ENCODE measurements at places on chromosomes 5 and 9.

- peak; percentile 87 for DNase-seq
These were observed 15.8 kb upstream of the PSAT1 start for GRCh38 chr9:78280982-78281668.

- DNase-seq, result no peak
These were observed 176.9 kb downstream of the PALM2AKAP2 start for GRCh38 chr9:109956717-109957440.

DNA sequence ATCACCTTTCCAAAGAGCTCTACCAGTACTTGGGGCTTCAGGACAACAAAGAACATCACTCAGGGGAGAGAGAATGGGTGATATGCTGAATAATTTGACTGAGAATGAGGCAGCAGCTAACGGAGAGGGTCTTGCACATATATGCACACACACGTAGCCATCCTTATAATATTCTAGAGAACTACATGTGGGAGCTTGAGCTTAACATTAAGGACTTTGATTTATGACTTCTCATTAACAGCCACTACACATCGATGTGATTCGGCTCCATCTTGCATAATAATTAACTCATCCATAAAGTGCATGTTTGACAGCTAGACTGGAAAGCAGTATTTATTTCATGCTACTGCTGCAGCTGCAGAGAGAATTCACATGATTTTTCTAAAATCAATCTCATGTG, 163.4 kb downstream of the RAB3C start:
- DNase-seq, result no peak

GRCh38 chr5:150556859-150557508, 49.1 kb downstream of the NDST1 start:
- DNase-seq, result no peak

DNA sequence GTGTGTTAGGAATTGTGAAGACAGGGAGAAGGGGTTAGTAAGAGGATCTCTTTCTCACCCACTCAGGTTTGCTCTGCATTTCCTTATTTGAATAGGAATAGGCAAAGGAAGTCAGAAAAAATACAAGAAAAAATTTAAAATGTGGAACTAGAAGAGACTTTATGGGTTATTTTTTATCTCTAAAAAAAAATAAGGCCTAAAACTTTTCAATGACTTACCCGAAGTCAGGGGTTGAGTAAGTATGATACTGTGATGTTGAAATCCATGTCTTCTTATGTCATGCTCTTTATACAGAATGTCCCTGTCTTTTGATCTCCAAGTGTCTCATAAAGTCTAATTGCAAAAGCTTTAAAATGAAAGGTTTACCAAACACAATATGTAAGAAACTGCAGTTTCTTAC, 148.3 kb upstream of the PIK3R1 start:
- peak; percentile 17 for DNase-seq

DNA sequence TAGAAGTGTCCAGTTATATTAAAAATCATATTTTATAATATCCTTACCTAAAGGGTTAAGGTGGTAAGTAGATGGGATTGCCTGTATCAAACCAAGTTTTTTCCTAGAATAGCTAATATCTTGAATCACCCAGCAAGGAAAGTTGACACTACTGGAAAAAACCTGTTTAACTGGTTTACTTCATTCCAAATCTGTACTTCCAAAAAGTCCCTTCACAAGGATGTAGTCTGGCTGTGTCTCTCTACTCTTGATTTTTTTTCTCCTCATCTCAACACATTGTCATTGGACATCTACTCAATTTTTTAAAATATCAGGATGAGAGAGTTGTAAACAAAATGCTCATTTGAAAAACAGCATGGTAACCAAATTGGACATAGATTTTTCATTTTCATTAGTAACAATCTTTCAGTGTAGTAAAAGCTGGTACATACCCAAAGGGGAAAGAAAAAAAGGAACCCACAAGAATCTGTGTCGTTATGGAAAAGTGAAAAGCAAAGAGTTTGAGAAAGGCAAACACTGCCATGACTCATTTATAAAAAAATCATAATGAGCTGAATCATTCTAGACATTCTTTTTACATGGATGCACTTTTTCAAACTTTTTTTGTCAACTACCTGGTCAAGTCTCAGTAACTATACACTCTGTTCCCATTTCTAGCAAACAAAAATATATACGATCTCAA, 173.5 kb downstream of the GLIS3 start:
- DNase-seq, result peak; percentile 76

DNA sequence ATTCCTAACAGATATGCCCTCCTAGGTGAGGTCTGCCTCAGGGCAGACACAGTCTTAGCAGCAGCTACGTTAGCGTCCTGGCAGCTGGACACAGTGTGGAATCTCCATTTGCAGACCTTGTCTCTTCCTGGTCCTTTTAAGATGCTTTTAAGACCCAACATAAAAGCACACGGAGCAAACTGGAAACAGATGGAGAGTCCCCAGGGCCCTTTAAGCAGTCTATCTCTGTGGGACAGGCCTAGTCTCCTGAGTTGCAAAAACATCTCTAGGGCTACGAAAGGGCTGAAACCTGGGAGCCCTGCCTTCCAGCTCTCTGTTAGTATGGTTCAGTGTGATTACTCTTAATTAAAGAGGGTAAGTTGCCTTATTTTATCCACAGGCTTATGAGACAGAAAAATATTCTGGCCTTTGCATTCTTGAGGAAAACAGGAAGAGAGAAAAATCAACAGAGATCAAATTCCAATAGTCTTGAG, 66.0 kb upstream of the GNA14 start:
- DNase-seq, result no peak

DNA sequence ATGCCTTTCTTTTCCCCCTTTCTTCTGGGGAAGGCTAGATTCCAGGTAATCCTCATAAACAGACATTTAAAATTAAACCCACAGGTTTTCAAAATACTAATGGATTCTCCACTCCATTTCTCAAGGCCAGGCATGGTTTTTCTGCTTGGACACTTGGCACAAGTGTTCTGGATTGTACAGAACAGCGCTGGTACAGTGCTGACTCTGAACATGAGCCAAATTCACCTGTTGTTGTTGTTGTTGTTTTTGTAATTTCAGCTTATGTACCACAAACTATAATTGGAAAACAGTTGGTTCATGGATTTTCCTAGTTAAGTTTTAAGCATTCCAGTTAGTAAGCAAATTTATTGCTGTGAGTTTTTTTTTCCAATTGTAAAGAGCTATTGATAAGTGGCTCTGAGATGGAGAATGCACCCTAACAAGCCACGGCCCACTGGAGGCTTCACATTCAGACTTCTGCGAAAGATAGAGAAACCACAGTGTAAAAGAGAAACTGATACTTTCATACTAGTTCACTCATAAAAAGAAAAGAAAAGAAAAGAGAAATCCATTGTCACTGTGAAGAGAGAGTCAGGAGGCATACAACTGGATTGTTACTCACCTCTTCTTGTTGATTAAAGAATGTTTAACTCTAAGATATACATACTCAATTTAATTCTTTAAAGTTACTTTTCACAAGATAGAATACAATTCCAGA, 16.2 kb upstream of the ITGA1 start:
- DNase-seq, result no peak

DNA sequence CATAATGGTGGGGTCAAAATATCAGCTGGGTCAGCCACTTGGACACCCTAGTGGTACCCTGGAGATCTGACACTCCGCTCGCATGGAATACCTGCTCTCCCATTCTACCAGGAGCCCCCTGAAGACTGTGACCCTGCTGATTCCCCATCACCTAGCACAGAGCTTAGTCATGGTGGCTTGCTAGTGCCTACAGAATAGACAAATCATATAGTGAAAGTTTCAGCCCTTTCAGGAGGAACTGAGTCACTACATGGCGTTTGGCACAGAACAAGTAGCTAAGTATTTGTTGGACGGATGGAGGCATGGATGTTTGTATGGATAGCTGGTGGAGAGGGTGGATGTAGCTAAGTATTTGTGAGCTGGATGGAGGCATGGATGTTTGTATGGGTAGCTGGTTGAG, 65.3 kb downstream of the LMX1B start:
- no peak for DNase-seq

GRCh38 chr9:137544176-137544760, 5.9 kb downstream of the PNPLA7 start:
- DNase-seq, result peak; percentile 81

DNA sequence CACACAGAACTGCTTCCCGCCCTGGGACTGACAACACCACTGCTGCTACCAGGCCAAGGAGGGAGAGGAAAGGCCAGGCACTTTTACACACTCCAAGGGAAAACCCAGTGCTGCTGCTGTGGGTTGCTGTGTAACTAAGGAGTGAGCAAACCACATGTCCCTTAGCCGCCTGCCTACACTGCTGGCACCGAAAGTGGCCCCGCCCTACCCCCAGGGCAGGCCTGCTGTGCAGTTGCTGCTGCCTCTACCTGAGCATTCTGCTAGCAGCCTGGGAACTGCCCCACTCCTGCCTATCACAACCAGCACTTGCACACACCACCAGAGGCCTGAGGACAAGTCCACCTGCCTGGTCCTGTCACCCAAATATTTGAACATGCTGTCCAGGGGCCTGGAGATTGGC, 740.9 kb downstream of the DTWD2 start:
- no peak for DNase-seq

GRCh38 chr5:122404018-122404417, 92.0 kb downstream of the SNCAIP start:
- DNase-seq, result no peak

- peak; percentile 9 for DNase-seq
These were observed 394.5 kb upstream of the EDIL3 start for GRCh38 chr5:84779186-84779585.

- no peak for DNase-seq
These were observed 55.0 kb upstream of the C9orf72 start for GRCh38 chr9:27628311-27628710.

DNA sequence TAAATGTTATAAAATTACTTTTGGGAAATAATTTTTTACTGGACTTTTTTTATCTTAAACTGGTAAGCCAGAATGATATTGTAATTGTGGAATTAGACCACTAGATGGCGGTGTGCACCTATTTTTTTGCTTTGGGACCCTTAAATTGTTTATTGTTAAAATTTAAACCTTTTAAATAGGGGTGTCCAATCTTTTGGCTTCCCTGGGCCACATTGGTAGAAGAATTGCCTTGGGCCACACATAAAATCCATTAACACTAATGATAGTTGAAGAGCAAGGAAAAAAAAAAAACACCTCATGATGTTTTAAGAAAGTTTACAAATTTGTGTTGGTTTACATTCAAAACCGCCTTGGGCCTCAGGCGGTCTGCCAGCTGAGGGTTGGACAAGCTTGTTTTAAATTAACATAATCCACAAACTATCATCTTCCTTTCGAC, 28.4 kb upstream of the GADD45G start:
- peak; percentile 16 for DNase-seq

DNA sequence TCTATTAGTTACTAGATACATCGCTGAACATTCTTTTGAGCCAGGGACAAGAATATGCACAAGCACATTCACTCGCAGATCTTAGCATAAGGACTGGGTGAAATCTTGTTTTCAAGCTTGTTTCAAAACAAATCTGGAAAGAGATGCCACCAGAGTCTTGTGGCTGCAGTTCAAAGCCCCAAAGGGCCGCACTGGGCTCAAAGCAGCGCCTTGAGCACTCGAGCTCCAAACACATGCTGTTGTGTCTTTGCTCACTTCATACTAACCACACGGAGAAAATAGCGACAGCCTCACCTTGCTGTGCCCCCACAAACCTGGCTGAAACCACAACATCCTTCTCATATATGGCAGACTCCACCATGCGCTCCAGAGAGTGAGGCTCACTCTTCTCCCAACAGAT, 34.2 kb upstream of the IL7R start:
- DNase-seq, result no peak

DNA sequence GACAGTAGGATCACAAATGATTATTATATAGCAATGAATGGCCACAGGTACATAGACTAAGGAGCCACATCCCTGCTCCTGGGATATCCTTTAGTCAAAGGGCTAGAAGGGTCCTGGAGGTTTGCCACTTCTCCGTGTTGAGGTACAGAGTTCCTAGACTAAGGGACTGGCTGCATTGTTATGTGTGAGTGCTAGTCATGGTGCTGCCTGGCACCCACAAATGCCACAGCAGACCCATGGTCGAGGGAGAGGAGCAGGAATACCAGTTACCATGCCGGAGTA, 47.4 kb downstream of the EXOSC2 start:
- DNase-seq, result no peak

Data from amniotic epithelial cell (primary cell).